ENCODE measurements at places on chromosomes 5 and 9.
A peak's percentile ranks its signal among the peaks of the same experiment; 100 is the strongest.

DNA sequence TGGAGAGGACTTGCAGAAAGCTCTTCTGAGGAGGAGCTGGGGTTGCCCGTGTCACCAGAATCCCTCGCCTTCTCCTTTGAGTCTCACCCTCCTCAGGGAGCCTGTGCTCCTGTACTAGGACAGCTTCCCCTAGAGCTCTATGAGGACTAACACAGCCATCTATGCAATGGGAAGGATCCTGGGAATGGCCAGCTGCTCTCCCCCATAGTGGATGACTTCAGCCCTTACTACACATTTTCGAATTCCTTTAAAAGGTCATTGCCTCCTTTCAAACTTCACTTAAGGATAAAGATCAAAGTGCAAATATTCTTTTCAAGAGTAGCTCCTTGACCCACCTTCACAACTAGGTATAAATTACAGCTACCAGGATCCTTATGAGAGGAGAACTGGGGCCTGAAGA lies 55.1 kb downstream of the PRDM6 start:
- no peak for DNase-seq

DNA sequence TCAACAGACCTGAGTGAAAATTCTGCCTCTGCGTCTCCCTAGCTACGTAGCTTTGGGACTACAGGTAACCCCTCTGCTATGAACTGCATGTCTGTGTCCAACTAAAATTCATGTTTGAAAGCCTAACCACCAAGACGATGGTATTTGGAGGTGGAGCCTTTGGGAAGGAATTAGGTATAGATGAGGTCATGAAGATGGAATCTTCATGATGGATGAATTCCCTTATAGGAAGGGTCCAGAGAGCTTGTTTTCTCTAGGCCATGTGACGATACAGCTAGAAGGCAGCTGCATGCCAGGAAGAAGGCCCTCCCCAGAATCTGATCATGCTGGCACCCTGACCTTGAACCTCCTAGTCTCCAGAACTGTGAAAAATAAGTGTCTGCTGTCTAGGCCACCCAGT lies 296.4 kb downstream of the SLIT3 start:
- no peak for DNase-seq

DNA sequence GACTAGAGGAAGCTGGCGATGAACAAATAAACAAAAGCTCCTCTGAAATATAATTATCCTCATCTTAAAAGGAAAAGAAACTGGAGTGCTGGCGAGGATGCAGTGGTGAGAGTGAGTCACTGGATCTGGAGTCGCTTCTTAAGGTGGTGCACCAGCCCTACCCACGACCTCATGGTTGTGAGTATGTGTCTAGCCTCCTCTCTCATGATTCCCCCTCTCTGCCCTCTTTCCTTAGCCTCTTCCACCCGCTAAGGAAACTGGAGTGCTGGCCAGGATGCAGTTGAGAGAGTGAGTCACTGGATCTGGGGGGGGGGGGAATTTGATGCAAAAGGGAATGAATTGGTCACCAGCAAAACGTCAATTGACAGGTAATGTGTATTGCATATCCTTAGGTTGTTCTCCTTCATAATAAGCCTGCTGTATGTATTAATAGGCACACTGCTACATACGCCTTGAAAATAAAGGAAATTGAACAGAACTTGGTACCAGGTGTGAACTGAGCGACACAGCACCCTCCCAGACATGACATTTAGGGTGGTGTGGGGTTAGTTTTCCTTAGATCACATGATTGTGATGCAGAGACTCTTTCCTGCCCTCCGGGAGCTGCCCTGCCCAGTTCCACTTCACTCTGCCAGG lies 36.3 kb upstream of the EBF1 start:
- DNase-seq = peak; percentile 30

DNA sequence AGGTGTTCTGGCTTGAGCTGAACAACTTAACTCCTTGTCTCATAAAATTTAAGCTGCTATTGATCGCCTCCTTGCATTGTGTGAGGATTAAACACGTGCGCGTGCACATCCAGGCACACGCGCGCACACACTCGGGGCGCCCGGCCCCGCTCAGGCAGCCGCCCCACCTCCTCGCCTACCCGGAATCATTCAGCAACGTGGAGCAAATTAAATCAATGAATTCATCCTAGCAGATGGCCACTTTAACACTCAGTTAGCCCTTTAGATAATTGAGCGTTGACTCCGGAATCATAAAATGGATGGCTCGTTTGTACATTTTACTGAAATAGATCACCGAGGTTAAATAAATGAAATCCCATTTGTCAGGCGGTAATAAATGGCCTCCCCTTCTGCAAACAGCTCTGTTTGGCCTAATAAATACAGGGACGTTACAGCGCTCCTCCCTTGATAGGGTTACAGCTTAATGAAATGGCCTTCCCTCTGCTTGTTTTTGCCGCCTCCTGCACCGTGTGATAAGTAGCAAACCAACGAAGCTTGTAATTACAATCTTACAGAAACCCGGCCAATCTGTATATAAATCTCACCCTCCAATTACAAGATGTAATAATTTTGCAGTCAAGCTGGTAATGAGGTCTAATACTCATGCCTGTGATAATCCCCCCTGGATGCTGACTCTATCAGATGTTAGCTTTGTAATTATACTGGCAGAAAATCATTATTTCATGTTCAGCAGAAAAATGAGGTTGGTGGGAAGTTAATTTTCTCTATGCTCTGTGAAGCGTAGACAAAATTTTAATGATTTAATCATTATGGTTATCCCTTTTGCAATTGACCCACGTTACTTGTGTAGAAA lies 229.7 kb upstream of the IRX4 start:
- no peak for DNase-seq

GRCh38 chr9:36151316-36152210 lies 15.0 kb downstream of the GLIPR2 start:
- DNase-seq = peak; percentile 81

DNA sequence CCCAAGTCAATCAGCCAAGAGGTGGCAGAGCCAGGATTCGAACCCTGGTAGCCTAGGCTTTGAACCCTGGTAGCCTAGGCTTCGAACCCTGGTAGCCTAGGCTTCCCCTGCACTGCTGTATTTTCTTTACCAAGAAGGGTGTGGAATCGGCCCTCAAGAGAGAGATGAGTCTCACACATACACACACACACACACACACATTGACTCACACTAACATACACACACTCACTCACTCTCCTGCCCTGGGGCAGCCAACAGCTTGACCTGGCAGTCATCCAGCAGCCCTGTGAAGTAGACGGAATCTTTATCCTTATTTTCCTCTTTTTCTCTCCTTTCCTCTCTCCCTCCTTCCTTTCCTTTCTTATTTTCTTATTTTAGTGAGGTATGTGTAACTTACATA lies 55.4 kb upstream of the RPL26L1 start:
- DNase-seq = no peak

DNA sequence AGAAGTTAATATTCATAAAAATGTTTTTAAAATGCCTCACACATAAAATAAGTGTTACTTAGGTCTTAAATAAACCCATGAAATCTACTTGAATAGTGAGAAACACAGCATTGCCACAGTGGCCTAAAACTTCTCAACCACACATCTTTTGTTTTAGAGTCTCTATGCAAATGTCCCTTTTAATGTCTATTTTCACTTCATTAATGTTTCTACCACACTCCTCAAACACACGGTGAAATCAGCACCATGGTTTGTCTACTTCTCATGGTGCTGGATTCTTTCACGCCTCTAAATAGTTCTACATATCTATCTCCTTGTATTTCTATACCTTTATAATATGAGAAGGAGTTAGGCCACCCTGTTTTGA lies 111.2 kb downstream of the EDIL3 start:
- no peak for DNase-seq

- DNase-seq = no peak
Measured at GRCh38 chr5:55021410-55021809, 2.6 kb upstream of the GZMK start.

DNA sequence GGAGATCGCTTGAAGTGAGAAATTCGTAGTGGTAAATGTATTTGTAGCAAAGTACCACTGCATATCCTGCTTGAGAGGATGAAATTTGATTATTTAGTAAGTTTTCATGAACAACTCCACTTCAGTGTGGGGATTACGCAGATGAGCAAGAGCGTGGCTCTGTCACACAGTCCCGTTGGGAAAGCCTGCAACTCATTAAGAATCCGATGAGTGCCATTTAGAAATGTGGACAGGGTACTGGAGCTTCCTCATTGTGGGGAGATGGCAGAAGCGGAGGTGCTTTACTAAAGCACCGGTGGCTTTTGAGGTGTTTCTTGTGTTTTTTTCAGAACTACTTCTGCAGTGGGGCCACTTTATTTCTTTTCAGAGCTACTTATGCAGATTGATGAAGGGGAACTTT lies 1.4 kb downstream of the TJP2 start:
- no peak for DNase-seq

DNA sequence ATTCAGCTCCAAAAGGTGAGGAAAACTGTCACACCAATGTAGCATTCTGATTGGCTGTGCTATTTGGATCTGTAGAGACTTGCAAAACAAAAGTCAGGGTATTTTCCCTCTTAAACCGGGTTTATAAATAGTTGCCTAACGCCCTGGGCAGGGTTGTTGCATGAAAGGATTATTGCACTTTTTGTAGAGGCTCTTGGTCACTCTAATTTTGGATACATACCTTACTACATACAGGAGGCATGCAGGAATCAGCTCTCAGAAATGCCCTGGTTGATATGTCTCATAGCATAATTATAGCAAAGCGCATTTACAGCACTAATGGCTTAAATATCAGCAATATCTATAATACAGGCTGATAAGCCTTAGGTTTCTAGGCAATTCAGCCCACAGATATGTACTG lies 200.0 kb upstream of the GDNF start:
- DNase-seq = no peak

DNA sequence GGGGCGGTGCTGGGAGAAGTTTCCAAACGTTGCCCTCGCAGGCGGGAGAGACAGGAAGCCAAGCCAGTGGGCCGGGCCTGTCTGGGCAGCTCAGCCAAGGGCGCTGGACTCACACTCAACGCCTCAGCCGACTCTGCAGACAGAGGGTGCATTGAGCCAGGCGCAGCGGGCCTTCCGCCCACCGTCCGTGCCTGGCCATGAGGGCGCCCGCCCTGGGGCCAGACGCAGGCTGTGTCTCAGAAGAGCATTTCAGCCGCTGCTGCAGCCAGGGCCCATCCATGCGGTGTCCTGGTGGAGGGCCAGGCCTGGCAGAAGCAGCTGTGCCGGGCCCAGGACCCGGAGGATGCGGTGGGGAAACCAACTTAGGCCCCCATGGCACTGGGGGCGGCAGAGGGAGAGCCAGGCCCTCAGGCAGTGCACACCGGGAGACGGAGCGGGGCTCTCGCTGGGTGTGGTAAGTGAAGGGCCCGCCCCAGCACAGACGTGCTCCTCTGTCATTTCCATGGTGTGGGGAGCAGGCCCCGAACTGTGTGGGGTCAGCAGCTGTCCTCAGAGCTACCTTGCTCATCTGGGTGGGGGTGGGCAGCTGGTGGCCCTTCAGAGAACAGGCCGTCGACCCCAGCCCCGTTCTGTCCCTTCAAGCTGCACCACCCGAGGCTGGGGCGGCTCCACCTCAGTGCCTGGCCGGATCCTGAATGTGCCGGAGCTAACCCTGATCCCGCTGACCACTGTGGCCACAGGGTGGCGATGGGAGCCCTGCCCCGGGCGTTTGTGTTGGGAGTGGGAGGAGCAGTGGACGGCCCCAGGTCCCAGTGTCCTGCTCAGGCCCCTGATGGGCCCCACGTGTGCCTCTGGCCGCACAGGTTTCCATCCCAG lies 18.0 kb downstream of the DNLZ start:
- peak; percentile 73 for DNase-seq

DNA sequence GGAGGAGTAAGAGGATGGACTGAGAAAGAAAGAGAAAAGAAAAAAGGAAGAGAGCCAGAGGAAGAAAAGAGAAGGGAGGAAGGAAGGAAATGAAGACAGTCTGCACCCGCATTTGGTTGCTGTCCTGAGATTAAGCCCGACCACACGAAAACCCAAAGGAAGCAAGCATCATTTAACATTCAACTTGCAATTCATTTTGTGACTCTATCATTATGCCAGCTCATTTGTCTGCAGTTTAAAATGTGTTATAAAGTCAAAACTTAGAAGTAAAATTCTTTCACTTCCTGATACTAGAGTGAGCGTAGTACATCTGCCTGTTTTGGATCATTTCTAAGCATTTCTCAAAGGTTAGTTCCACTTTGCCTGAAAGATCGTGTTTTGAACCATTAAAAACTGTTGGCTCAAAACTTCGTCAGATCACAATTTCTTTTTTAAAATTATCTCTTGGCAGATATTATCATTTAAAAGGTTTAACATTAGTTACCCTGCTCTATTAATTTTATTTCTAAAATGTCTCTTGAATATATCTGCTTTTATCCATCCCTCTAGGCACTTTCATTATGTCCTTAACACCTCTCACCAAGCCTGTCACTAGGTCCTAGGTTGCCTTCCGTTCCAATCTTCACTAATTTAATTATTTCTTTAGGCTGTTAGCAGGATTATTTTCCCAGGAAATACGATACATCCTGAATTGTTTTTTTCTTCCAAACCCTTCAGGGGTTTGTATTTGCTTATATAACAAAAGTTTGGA lies 240.9 kb downstream of the TLE4 start:
- DNase-seq = no peak

DNA sequence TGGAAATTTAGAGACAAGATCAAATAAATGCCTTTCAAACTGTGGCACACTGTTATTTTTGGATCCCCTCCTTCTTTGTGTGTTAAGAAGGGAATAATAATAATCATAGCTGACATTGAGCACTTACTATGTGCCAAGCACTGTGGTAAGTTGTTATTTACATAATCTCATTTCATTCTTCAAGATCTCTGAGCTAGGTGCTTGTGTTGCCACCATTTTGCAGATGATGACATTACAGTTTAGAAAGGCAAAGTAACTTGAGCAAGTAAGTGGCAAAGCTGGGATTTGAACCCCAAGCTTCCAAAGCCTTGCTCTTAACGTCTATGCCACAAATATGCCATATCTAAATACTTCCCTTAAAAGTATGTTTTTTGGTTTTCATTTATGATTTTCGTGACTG lies 121.8 kb upstream of the TMEM161B start:
- DNase-seq = no peak

Measured in cardiac muscle cell (in vitro differentiated cells and primary cell).